ENCODE measurements at places on chromosomes 5 and 9.

DNA sequence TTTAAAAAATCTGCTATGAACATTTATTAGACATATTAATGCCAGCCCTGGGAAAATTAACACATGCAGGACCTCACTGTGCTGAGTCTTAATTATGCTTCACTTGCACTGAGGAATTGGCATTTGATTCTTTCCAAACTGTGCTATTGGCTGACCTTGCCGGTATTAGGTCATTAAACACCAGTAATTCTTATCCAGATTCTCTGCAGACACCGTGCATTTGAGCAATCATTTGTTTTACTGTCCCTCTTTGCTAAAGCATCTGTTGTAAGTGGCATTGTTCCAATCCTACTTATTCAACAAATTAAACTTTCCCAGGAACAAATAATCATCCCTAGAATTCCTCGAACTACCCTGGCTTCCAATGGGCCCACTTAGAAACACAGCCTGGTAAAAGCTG lies 145.0 kb downstream of the SLC12A2 start:
- no peak for DNase-seq

- no peak for DNase-seq
Measured at GRCh38 chr5:57432876-57433275, 49.7 kb downstream of the ACTBL2 start.

GRCh38 chr5:30659417-30659816 lies 534.1 kb upstream of the CDH6 start:
- DNase-seq, result no peak

GRCh38 chr9:77402286-77402685 lies 225.0 kb downstream of the VPS13A start:
- DNase-seq, result no peak

DNA sequence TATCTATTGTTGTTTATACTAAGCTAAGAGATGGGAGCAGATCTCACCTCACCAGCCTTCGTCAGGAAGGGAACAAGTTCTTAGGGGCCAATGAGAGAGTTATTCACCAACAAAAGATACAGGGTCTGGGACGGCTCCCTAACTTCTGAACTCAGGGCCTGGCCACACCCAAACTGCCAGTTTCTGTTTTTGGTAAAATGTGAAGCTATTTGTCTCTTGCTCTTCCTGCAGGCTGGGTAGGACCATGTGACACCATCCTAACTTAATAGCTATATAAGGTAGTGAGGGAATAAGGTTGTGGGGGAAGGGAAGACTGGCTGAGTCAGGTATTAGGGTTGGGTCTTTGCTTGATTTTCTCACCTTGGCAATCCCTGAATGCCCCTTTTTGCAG lies 480.5 kb downstream of the KDM4C start:
- no peak for DNase-seq

DNA sequence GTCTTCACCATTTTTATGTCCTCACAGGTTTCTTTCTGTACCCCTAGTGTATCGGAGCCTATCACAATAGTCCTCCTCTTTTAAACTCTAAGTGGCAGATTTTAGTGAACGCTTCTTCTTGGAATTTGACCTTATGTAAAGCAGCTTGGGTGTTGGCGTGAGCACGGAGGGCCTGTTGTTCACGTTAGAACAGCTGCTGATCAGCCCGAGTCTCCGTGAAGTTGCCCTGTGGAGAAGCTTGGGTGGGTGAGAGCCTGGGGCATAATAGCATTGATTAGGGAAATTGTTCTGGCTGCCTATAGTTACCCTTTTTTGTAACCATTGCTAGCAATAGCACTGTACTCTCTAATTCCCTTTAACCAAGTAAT lies 167.0 kb upstream of the OTULINL start:
- DNase-seq, result no peak

GRCh38 chr5:89338935-89339334 lies 456.0 kb upstream of the MEF2C start:
- peak; percentile 59 for DNase-seq

DNA sequence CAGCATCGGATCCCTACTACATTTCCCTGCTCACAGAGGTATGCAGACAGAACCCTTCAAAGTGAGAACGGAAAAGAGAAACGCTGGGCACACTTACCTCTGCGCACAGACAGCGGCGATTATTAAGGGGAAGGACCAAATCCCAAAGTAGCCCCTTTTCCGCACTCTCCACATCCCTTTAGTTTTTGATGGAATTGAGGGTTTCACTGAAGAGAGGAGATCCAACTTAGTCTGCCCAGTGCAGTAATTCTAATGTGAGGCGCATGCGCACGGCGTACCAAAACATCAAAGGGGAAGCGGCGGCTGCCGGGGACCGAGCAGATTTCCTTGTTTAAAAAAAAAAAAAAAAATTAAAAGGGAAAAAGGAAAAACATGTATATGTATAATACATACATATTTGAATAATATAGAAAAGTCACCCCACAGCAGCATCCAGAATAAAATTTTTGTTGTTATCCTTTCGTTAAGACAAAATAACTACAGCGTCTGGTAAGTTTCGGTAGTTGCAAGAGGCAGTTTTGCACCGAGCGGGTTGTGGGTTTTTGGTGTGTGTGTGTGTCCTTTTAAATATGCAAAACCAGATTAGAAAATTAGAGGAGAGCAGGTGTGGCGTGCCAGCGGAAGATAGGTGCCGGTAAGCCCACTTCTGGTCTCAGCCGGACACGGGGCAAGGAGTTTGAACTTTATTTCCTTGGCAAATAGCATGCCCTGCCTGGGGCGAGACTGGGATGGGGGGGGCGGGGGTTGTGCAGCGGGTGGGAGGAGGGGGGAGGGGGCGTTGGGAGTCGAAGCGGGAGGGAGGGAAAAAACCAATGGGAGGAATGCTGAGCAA lies at the start of gene GABRB2:
GABRB2 (minus strand) TSS at position 256 of the 832 bp plus-strand sequence; CDS start at position 174, 82 bp downstream.
- DNase-seq, result no peak

GRCh38 chr9:126700903-126701812 lies 87.4 kb downstream of the LMX1B start:
- DNase-seq, result no peak

DNA sequence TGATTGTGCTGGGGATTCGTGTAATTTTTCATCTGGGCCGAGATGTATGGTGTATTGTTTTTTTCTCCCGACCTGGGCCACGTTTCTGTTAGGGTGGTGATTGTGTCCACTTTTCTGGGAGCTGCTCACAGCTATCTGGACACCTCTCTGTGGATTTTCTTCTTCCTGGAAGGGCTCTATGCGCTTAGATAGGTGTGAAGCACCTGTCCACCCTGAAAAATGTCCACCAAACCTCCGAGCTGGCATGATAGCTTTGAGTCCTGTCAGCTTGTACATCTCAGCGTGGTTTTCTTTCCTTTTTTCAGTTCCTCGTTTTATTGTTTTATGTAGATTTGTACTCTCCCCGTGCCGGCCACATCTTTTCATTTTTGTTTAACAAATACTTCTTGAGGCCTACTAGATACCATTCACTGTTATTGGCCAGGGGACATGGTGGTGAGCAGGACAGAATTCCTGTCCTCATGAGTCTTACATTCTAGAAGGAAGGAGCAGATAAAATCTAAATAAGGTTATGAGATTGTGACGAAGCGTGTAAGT lies 1.1 kb downstream of the UGCG start:
- no peak for DNase-seq

GRCh38 chr9:2749485-2749884 lies 32.2 kb downstream of the KCNV2 start:
- DNase-seq, result no peak

DNA sequence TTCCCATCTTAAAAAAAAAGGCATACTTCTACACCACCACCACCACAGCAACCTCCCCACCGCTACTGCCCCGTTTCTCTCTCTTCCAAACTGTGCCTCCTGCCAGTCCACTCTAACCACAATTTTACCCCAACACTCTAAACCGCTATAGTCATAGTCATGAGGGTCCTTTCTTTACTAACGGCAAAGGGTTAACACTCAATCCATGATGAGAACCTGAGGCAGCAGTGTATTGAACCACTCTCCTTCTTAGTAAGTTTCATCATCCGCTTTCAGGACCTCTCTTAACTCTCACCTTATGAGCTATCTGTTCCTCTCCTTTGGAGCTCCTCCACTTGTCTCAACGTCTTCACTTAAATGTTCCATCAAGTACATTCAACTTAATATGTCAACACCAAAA lies 34.0 kb downstream of the IDNK start:
- DNase-seq, result no peak

GRCh38 chr9:5516453-5517220 lies 6.3 kb downstream of the PDCD1LG2 start:
- DNase-seq, result no peak

DNA sequence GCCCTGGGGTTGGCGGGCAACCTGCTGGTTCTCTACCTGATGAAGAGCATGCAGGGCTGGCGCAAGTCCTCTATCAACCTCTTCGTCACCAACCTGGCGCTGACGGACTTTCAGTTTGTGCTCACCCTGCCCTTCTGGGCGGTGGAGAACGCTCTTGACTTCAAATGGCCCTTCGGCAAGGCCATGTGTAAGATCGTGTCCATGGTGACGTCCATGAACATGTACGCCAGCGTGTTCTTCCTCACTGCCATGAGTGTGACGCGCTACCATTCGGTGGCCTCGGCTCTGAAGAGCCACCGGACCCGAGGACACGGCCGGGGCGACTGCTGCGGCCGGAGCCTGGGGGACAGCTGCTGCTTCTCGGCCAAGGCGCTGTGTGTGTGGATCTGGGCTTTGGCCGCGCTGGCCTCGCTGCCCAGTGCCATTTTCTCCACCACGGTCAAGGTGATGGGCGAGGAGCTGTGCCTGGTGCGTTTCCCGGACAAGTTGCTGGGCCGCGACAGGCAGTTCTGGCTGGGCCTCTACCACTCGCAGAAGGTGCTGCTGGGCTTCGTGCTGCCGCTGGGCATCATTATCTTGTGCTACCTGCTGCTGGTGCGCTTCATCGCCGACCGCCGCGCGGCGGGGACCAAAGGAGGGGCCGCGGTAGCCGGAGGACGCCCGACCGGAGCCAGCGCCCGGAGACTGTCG lies 976 bp downstream of the RXFP3 start:
- DNase-seq, result no peak

- DNase-seq, result no peak
Measured at GRCh38 chr9:106146066-106146840, 451.9 kb downstream of the TMEM38B start.

- DNase-seq, result no peak
Measured at GRCh38 chr5:173089581-173089980, 33.4 kb downstream of the CREBRF start.

GRCh38 chr9:13088720-13089427 lies 190.6 kb downstream of the MPDZ start:
- DNase-seq, result no peak

GRCh38 chr9:3947588-3947845 lies 352.4 kb downstream of the GLIS3 start:
- no peak for DNase-seq

GRCh38 chr9:115057559-115057958 lies 60.4 kb downstream of the TNC start:
- no peak for DNase-seq

DNA sequence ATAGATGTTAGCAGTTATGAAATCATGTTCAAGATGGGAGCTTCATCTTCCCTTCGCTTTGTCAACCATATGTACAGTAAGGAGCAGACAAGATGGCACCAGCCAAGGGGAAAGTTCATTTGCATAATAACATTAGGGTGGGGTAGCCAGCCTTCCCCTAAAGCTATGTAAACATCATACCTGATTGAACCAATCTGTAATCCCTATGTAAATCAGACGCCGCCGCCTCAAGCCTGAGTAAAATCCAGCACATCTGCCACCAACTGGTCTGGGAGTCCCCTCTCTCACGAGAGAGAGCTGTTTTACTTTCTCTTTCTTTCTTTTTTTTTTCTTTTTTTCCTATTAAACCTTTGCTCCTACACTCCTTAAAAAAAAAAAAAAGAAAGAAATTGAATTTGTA lies 30.8 kb upstream of the REEP2 start:
- no peak for DNase-seq

DNA sequence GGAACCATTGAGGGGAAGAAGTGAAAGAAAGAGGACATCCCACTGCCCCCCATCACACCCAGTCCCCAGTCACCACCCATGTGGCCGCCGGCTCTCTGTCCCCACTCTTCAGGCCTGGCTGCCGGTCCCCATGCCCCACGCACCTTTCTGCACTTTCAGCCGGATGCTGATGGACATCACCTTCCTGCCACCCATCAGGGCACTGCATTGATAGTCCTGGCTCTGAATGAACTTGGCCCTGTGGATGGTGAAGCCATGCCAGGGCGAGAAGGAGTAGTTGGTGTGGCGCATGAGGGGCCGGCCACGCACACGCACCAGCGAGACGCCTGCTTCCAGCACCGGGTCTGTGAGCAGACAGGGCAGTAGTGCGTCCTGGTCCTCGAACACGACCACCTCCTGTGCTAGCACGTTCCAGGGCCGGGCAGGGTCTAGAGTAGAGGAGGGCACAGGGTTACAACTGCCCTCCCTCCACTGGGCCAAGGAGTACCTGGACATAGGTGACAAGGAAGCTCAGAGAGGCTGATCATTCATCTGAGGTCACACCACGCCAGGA lies 6.4 kb downstream of the CSF1R start:
- no peak for DNase-seq

DNA sequence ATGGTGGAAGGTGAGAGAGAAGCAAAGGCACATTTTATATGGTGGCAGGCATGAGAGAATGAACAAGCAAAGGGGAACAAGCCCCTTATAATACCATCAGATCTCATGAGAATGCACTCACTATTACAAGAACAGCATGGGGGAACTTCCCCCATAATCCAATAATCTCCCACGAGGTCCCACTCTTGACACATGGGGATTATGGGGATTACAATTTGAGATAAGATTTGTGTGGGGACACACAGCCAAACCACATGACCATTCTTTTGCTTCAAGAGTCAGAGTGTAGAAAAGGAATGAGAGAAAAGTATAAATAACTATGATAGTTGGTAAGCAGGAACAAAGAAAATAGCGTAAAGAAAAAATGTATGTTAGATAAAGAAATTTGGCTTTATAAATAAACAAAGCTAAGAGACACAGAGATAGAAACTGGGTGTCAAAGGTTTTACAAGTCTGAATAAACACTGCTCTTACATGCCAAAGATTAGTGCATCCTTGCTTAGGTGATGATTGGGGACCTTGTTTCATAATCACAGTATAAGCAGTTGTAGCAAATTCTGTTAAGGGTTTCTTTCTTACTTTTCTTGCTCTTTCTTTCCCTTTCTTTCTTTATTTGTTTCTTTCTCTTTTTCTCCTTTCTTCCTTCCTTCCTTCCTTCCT lies 91.9 kb upstream of the PAPPA start:
- no peak for DNase-seq

DNA sequence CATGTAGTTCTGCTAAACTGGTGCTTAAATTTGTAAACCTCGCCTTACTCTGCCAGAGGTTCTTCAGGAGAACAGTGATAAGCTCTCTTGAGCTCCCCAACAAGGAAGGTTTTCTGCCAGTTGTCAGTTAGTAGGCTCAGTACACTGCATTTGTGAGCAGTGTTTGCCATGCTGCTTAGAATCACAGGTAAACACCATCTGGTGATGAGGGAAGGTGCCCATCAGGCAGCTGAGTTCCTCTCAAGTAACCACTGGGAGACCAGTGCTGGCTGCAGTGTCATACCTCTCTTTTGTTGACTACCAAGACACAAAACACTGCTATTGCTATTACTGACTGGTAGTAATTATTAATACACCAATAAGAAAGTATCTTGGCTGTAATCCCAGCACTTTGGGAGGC lies 186.2 kb upstream of the OTULINL start:
- no peak for DNase-seq
